Right renal pelvis (tissue), 4 donors: ENCODE measurements at places on chromosomes 13 and 19. TPM values are rescaled to one million over a fixed set of nuclear protein-coding genes. Genes with fewer than 3 reads are reported as not detected.

PGLYRP1 gene
- polyA plus RNA-seq, result 0.53 TPM

ZNF737 gene
- polyA plus RNA-seq, result 25.5 TPM

ARHGEF18 gene
- 36.0 TPM for polyA plus RNA-seq

DKKL1 gene
- 6.4 TPM for polyA plus RNA-seq

ZNF541 gene
- polyA plus RNA-seq, result 0.21 TPM

KLK1 gene
- polyA plus RNA-seq, result 2.0 TPM

ZNF793 gene
- polyA plus RNA-seq, result 19.8 TPM

GPR183 gene
- 3.3 TPM for polyA plus RNA-seq

NAPSA gene
- 11.2 TPM for polyA plus RNA-seq

CPB2 gene
- 0.09 TPM for polyA plus RNA-seq

OR10H1 gene
- polyA plus RNA-seq, result not detected

POP4 gene
- polyA plus RNA-seq, result 73.5 TPM

PRR36 gene
- 9.4 TPM for polyA plus RNA-seq

PCCA gene
- polyA plus RNA-seq, result 66.0 TPM

ZNF835 gene
- 6.2 TPM for polyA plus RNA-seq

CRTC1 gene
- 19.3 TPM for polyA plus RNA-seq

ARMC6 gene
- 37.9 TPM for polyA plus RNA-seq

LGALS14 gene
- not detected for polyA plus RNA-seq

CYP2A6 gene
- polyA plus RNA-seq, result not detected

FCGBP gene
- 5.6 TPM for polyA plus RNA-seq

TMEM255B gene
- 7.6 TPM for polyA plus RNA-seq

IGSF23 gene
- polyA plus RNA-seq, result 1.7 TPM

ZNF132 gene
- polyA plus RNA-seq, result 16.2 TPM

ADAMTSL5 gene
- 0.24 TPM for polyA plus RNA-seq

RASGRP4 gene
- polyA plus RNA-seq, result 0.53 TPM

TPTE2 gene
- polyA plus RNA-seq, result 0.16 TPM

ZNF556 gene
- polyA plus RNA-seq, result 0.97 TPM

AMER2 gene
- polyA plus RNA-seq, result 0.40 TPM

NTF4 gene
- polyA plus RNA-seq, result 4.6 TPM

ZNF235 gene
- 8.3 TPM for polyA plus RNA-seq

GSX1 gene
- polyA plus RNA-seq, result not detected

LRRC4B gene
- polyA plus RNA-seq, result 18.4 TPM

LILRB4 gene
- 0.99 TPM for polyA plus RNA-seq

PLPPR3 gene
- 19.1 TPM for polyA plus RNA-seq

FLT3LG gene
- 3.4 TPM for polyA plus RNA-seq

KISS1R gene
- polyA plus RNA-seq, result 0.68 TPM

EPSTI1 gene
- 10.5 TPM for polyA plus RNA-seq

RFX1 gene
- 9.5 TPM for polyA plus RNA-seq

ZNF382 gene
- 7.1 TPM for polyA plus RNA-seq

LPAR6 gene
- polyA plus RNA-seq, result 56.7 TPM

TMPRSS9 gene
- 0.13 TPM for polyA plus RNA-seq

RDH8 gene
- polyA plus RNA-seq, result not detected

C19orf33 gene
- 6.1 TPM for polyA plus RNA-seq

ETV2 gene
- polyA plus RNA-seq, result 1.8 TPM

PRSS57 gene
- polyA plus RNA-seq, result 0.17 TPM

CNFN gene
- polyA plus RNA-seq, result 1.3 TPM

UBE2L5 gene
- polyA plus RNA-seq, result 0.64 TPM

HOMER3 gene
- polyA plus RNA-seq, result 57.6 TPM

CRYL1 gene
- 145 TPM for polyA plus RNA-seq

SLC1A6 gene
- 0.60 TPM for polyA plus RNA-seq

CEACAM5 gene
- 0.40 TPM for polyA plus RNA-seq

FUT2 gene
- polyA plus RNA-seq, result 1.8 TPM

KCNK6 gene
- polyA plus RNA-seq, result 3.4 TPM
